ENCODE measurements at places on chromosomes 13 and 19.

- no peak for DNase-seq
Observed at GRCh38 chr13:92379371-92379770, 847.2 kb upstream of the GPC6 start.

- no peak for DNase-seq
Observed at GRCh38 chr13:24187185-24187584, 26.7 kb downstream of the SPATA13 start.

GRCh38 chr19:28633319-28634018, 579.5 kb downstream of the UQCRFS1 start:
- DNase-seq = no peak

DNA sequence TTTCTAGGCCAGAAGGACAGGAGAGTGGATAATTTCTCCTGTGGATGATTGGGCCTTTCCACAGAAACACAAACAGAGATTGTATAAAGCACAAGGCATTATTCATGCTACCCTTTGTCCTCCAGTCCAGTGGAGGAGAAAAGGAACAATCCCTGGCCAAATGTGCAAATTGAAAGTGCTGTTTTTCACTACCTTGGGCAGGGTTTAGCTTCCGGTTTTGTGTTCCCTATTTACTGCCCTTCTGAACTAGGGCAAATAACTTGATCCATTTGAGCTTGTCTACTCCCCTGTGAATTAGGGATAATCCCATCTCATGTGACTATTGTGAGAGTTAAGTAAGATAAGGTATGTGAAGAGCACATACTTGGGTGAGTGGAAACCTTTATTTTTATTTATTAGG, 13.3 kb downstream of the PDX1 start:
- DNase-seq = no peak

- no peak for DNase-seq
Observed at GRCh38 chr13:25692099-25692498, 320.3 kb downstream of the ATP8A2 start.

DNA sequence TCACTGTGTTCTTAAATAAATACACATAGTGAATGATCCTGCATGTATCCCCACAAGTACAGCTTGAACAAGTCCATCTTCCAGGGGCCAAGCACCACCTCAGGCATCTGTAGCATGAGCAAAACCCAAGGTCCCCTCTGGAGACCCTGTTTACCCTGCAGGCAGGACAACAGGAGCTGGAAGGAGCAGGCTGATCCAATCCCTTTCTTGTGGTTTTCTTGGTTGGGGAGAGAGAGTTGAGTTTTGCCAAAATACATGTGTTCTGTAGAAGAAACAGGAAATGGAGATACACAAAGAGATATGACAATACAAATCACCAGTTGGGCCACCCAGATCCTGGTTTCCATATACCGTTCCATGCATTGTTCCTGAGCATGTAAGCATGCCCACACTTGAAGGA, 92.8 kb downstream of the SHISA2 start:
- DNase-seq = no peak

GRCh38 chr13:35876601-35877000, 254.6 kb downstream of the DCLK1 start:
- no peak for DNase-seq

DNA sequence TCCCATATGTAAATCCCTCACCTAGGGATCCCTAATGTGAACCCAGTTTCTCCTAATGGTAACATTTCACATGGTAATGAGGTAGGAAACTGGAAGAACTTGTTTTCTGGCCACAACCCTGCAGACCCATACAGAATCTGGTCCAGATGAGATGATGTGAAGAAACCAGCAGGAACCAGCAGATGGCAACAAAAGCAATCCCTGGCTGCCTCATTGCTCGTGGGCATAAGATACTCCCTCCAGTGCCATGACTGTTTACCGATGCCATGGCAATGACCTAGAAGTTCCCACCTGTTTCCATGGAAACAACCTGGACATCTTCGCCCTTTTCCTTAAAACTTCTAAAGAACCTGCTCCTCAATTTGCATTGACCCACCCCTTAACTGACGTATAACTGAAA, 1.4 kb upstream of the CD209 start:
- no peak for DNase-seq

DNA sequence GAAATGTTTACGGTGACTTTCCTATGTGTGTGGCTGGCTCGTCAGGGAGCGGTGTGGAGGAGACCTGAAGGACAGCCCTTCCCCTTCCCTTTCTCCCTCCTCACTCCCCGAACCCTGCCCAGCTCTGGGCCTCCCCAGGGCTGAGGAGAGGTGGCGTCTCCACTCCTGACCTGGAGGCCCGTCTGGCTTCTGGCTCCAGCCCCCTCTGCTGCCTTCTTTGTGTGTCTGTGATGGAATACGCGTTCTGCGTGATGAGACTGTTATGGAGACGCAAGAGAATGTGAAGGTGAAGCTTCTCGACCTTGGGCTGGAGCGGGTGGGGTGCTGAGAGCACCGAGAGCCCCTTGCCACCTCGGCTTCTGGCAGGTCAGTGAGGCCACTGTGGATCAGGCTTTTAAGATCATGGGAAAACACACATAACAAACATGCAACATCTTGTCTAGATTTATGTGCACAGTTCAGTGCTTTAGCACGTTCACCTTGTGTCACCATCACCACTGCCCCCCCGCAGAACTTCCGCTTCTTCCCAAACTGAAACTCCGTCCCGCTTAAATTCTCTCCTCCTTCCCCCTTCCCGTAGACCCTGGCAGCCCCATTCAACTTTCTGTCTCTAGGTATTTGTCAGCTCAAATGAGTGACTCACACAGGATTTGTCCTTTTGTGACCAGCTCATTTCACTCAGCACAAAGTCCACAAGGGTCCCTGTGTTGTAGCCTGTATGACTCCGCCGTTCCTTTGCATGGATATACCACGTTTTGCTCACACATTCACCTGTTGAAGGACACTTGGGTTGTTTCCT, 24.7 kb downstream of the ATP11A start:
- no peak for DNase-seq

DNA sequence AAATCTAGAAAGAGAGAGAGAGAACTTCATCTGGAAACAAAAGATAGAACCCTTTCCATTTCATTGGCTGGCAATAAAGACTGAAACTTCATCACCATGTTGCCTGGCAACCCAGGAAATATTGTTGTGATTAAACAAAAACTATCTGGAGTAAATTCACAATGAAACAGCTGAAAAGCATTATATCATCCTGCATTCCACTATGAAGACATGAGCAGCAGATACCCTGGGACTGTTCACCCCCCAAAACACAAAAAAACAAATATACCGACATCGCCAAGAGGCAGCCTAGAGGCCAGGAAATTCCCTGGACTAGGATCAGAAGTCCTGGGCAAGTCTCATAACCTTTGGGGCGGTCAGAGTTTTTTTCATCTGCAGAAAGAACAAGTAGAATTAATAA, 158.3 kb downstream of the FOXO1 start:
- DNase-seq = no peak

DNA sequence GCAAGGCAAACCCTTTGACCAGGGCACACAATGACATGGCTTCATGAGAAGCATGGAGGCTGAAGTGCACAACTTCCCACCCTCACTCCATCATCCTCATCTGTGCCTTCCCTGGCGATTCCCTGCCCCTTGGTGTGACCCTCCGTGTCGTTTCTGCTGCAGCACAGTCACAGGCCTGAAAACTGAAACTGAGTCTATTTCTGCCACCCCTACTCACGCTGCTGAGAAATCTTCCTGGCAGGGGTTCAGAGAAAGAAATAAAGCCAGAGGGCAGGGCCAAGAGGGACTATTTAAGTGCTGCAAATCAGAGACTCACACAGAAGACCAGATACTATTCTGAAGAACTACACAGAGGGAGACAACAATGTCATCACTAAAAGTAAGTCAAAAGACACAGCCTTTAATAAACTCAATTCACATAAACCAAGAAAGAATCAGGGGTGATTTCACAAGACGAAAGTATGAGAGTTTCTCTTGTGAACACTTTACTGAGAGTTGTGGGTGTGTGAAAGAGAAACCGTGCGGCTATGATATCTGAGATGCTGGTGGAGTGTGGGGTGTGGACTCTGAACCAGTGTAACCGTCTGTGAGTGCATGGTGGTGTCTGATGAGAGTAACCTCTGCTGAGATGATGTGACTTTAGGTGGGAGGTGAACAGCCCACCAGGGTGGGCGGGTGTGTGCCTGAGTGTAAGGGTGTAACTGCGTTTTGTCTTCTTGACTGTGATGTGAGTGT, 23.5 kb downstream of the LGALS16 start:
- DNase-seq = peak; percentile 70

DNA sequence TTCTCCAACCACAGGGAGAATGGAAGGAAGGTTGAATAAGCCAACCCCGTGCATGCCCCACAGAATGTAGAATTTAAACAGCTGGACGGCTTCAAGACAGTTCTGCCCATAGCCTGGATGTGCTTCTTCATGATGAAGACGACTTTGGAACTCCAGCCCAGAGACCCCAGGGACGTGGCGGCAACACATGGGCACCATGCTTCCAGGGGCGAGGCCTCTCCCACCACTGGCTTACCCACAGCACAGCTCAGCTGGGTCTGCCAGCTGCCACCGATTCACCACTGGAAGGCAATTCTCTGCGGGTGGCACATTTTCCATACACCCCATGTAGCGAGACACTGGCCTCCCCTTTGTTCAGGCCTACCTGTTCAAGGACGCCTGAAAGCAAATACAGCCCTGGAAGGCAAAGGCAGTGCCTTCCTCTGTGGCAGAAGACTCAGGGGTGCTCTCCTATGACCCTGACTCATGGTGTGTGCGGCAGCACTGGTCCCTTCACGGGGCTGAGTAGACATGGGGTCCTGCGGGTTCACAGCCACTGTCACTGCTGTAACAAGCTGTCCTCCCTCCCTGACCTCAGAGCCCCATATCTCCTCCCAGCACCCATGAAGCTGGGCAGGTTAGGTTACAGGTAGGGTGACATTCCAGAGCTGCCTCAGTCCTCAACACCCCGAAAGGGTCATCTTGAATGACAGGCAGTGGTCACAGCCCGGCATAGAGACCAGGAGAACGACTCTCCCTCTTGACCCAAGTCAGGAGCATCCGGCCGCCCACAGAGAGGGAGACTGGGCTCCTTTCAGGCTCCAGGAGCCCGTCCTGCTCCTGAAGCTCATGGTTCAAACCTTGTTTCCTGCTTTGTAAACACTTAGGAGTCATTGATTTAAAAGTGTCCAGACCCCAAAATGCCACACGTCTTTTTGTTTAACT, 72.7 kb downstream of the SPACA7 start:
- no peak for DNase-seq

GRCh38 chr13:111215081-111216047, 100.3 kb downstream of the ARHGEF7 start:
- no peak for DNase-seq

GRCh38 chr19:5948752-5949564, 29.0 kb downstream of the RANBP3 start:
- peak; percentile 12 for DNase-seq

- DNase-seq = no peak
Observed at GRCh38 chr13:59504407-59504806, 659.3 kb downstream of the DIAPH3 start.

DNA sequence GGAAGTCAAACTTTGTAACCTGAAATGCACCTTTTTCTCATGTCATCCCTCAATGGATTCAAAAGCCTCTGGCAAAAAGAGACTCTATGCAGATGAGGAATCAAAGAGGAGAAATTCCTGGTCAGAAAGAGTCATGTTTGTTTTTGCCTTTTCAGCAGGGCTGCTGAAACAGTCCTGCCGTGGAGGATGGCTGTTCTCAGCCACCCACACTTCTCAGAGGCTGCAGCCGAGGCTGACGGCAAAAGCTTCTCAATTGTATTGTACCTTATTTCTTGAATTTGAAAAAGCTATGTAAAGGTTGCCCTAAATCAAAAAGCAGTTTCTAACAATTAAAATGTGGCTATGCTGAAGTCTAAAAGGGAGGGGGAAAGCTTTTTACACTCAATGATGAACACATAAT, 385.3 kb downstream of the KCTD12 start:
- no peak for DNase-seq

GRCh38 chr13:21670006-21670882, 629 bp upstream of the FGF9 start:
- DNase-seq = peak; percentile 49

DNA sequence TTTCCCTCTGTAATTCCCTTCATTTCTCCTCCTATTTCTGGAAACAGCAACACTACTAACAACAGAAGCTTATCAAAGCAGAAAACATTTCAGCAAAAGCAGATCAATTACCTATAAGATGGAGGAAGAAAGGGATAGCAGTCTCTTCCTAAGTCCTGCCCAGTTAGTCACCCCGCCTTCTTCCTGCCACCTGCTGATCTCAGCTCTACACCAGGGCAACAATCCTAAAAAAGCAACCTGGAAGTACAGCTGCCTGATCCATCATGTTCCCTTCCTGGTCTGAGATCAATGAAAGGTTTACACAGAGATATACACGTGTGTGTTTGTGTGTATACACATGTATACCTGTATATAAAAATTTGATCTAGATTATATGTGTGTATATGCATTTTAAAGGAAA, 59.4 kb downstream of the TSC22D1 start:
- DNase-seq = no peak

- DNase-seq = no peak
Observed at GRCh38 chr13:33438918-33439317, 153.4 kb upstream of the STARD13 start.

- no peak for DNase-seq
Observed at GRCh38 chr13:33761740-33762139, 56.2 kb upstream of the RFC3 start.

DNA sequence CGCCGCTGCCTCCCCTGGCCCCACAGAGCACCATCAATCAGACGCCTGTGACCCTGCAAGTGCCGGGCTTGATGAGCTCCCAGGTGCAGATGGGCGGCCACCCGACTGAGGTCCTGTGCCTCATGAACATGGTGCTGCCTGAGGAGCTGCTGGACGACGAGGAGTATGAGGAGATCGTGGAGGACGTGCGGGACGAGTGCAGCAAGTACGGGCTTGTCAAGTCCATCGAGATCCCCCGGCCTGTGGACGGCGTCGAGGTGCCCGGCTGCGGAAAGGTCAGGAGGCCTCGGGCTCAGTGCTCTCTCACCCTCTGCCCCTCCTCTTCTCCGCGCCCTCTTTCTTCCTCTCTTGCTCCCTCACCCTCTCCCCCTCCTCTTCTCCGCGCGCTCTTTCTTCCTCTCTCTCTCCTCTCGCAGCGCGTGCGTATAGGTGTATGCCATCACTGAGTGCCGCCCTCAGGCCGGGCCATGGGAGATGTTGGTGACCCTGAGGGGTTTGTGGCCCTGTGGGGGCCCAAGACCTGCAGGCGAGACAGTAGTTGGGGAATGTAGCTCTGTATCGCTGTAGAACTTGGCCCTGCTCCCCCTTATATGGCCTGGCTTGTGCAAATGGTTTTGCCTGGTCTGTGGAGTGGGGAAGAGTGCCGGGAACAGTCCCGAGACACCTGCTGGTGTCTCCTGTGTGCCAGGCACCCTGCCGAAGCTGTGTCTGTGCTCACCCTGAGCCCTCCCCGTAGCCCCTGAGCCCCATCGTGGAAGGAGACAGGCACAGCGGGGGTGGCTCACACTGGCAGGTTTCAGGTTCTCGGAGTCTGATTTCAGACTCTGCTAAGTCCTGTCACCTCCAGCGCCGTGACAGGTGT, 5.4 kb upstream of the EPN1 start:
- no peak for DNase-seq

GRCh38 chr19:8517551-8518442, 3.8 kb upstream of the ZNF414 start:
- DNase-seq = peak; percentile 21

GRCh38 chr13:26508885-26509284, 48.6 kb upstream of the WASF3 start:
- DNase-seq = no peak

- DNase-seq = no peak
Observed at GRCh38 chr13:95474992-95475391, 77.5 kb upstream of the CLDN10 start.

GRCh38 chr13:32430018-32430747, 2.3 kb upstream of the N4BP2L1 start:
- no peak for DNase-seq

All from stimulated activated naive CD4-positive, alpha-beta T cell treated with Interleukin-2 at 50 U/mL for 16 hours (primary cell).